ENCODE measurements at places on chromosomes 12 and 14.

GRCh38 chr12:29389295-29389919 lies 8.4 kb upstream of the ERGIC2 start:
- no peak for DNase-seq

- no peak for DNase-seq
These were observed 27.2 kb downstream of the PROX2 start for GRCh38 chr14:74848768-74849167.

GRCh38 chr14:68011406-68012028 lies 191.9 kb downstream of the RAD51B start:
- no peak for DNase-seq

DNA sequence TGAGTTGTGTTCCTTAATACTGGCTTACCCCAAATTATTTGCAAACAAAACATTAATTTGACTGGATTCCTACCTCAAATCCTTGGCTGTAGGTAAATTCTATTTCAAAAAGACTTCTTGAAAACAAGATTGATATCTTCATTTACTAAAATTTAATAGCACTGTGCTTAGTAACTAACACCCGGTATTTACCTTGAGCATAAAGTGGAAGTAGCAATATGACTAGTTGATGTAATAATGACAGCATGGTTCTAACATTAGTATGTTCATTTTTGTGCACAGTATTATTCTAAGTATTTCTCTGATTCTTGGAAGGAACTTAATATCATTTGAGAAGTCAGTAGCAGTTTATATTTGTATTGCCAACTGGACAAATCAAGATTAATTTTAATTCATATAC lies 96.8 kb downstream of the PPHLN1 start:
- no peak for DNase-seq
